ENCODE measurements at places on chromosomes 1 and 21. TPM values are rescaled to one million over a fixed set of nuclear protein-coding genes. Genes with fewer than 3 reads are reported as not detected.

- H3K4me1 ChIP-seq: peaks cover 5% of the 10 kb centered on the region
- H3K27ac ChIP-seq: no peak overlapping the region
- H3K27me3 ChIP-seq: no peaks in the 10 kb centered on the region
- DNase-seq: no peak
- H3K4me3 ChIP-seq: no peak overlapping the region
Observed at GRCh38 chr1:94886361-94886760, 40.5 kb downstream of the CNN3 start.

- H3K4me3 ChIP-seq: peak overlapping the region; percentile 97
- H3K4me1 ChIP-seq: no peaks in the 10 kb centered on the region
- no peaks in the 10 kb centered on the region for H3K36me3 ChIP-seq
- H3K27ac ChIP-seq: peak overlapping the region; percentile 94
- H3K27me3 ChIP-seq: no peaks in the 10 kb centered on the region
Observed at GRCh38 chr21:31659286-31659535, 282 bp upstream of the SOD1 start.

GRCh38 chr1:243286409-243287122 is 30.7 kb downstream of the SDCCAG8 start:
- 0 out of 2 replicates have a peak, but pooled peaks cover 7% of the 10 kb centered on the region for H3K4me1 ChIP-seq
- no peak for DNase-seq
- H3K4me3 ChIP-seq: no peak overlapping the region

The APOBEC4 gene
- not detected for total RNA-seq

The ZNF695 gene
- 25.2 TPM for total RNA-seq

- H3K27me3 ChIP-seq: no peaks in the 10 kb centered on the region
- H3K36me3 ChIP-seq: no peaks in the 10 kb centered on the region
- no peak overlapping the region for H3K27ac ChIP-seq
Observed at GRCh38 chr1:50538476-50538875, 115.2 kb upstream of the DMRTA2 start.

GRCh38 chr1:167231873-167232450 is 11.3 kb downstream of the POU2F1 start:
- no peak overlapping the region for H3K27ac ChIP-seq
- no peaks in the 10 kb centered on the region for H3K27me3 ChIP-seq
- no peak for DNase-seq
- no peaks in the 10 kb centered on the region for H3K36me3 ChIP-seq

DNA sequence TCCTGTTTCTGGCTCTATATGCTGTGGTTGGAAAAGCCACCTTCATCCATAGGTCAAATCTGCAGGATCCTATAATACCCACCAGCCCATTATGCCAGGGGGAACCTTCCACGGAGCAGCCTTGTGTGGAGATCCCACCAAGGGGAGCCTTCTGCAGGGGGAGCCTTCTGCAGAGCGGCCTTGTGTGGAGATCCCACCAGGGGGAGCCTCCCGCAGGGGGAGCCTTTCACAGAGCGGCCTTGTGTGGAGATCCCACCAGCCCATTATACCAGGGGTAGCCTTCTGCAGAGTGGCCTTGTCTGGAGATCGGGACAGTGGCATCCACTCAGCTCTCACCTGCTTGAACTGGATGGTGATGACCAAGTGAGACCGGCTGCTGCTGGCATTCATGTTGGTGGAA is 85.3 kb downstream of the SCCPDH start:
- peaks cover 3% of the 10 kb centered on the region for H3K4me1 ChIP-seq
- H3K4me3 ChIP-seq: no peak overlapping the region
- no peak overlapping the region for H3K27ac ChIP-seq
- no peaks in the 10 kb centered on the region for H3K36me3 ChIP-seq
- no peak for DNase-seq
- H3K27me3 ChIP-seq: no peaks in the 10 kb centered on the region

The B3GALT2 gene
- total RNA-seq: not detected

GRCh38 chr1:159088546-159089183 is 12.1 kb upstream of the AIM2 start:
- no peaks in the 10 kb centered on the region for H3K36me3 ChIP-seq
- H3K4me1 ChIP-seq: no peaks in the 10 kb centered on the region
- H3K4me3 ChIP-seq: no peak overlapping the region
- H3K27ac ChIP-seq: no peak overlapping the region

GRCh38 chr1:109466125-109466451 is 258 bp upstream of the SYPL2 start:
- H3K27ac ChIP-seq: no peak overlapping the region
- H3K27me3 ChIP-seq: no peaks in the 10 kb centered on the region
- H3K36me3 ChIP-seq: no peaks in the 10 kb centered on the region
- H3K4me3 ChIP-seq: peak overlapping the region; percentile 47

- H3K27ac ChIP-seq: no peak within 1 kb of the TSS
- DNase-seq: no peak
- no peaks in the 10 kb centered on the region for H3K27me3 ChIP-seq
- no peaks in the 10 kb centered on the region for H3K36me3 ChIP-seq
Observed at GRCh38 chr1:151156515-151156819, at the start of gene TNFAIP8L2. Gene TNFAIP8L2 (plus strand): TSS chr1:151156649. CDS start chr1:151158698, 2,049 bp downstream.

The CYP4A11 gene
- not detected for total RNA-seq

The HNRNPR gene
- total RNA-seq: 183 TPM

GRCh38 chr1:76949503-76949902 is 82.2 kb downstream of the ST6GALNAC5 start:
- H3K4me1 ChIP-seq: no peaks in the 10 kb centered on the region
- H3K27ac ChIP-seq: no peak overlapping the region
- H3K36me3 ChIP-seq: no peaks in the 10 kb centered on the region
- H3K27me3 ChIP-seq: no peaks in the 10 kb centered on the region
- DNase-seq: no peak

- H3K4me1 ChIP-seq: peaks cover 42% of the 10 kb centered on the region
- H3K27ac ChIP-seq: no peak overlapping the region
- H3K4me3 ChIP-seq: no peak overlapping the region
Observed at GRCh38 chr1:8560035-8560434, 242.1 kb downstream of the SLC45A1 start.

- DNase-seq: no peak
- no peak overlapping the region for H3K4me3 ChIP-seq
- H3K27me3 ChIP-seq: no peaks in the 10 kb centered on the region
Observed at GRCh38 chr1:162908780-162909179, 47.8 kb upstream of the CCDC190 start.

DNA sequence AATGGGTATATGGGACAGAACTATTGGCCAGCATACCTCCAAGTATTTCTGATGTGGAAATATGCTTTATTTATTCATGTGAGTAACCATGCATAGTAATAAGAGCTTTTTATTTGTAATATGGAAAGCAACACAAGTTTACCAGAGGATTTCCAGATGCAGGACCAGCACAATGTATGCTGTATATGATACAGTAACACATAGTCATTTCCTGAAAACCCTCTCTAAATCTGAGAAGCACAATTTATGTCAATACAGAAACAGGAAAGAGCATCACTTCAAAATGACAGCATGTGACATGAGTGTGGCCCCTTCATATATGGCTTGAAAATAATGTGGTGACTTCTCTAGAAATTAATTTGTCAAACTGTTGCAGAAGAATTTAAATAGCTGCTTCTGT is 1134.7 kb upstream of the ADGRL2 start:
- no peak for DNase-seq
- no peak overlapping the region for H3K4me3 ChIP-seq
- H3K4me1 ChIP-seq: no peaks in the 10 kb centered on the region
- no peaks in the 10 kb centered on the region for H3K27me3 ChIP-seq
- H3K27ac ChIP-seq: no peak overlapping the region

DNA sequence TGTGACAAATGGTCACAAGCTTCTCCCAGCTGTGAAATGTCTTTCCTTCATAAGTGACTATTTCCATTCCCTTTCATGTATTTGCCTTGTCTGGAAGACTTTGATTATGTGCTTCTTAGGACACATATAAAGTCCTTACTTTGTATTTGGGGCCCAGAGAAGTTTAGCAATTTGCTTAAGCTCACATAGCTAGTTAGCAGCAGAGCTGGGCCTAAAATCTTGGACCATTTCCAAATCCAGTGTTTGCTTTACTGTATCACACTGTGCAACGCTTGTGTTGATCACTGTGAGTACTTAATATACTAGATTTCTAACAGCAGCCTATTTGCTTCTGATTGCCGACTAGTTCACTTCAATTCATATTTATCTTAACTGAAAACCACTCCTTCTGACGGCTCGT is 2.2 kb upstream of the KCNA3 start:
- no peaks in the 10 kb centered on the region for H3K27me3 ChIP-seq
- no peak overlapping the region for H3K27ac ChIP-seq
- DNase-seq: no peak
- H3K4me1 ChIP-seq: no peaks in the 10 kb centered on the region
- H3K4me3 ChIP-seq: no peak overlapping the region
- no peaks in the 10 kb centered on the region for H3K36me3 ChIP-seq

GRCh38 chr21:15255261-15255660 is 190.5 kb upstream of the NRIP1 start:
- no peaks in the 10 kb centered on the region for H3K36me3 ChIP-seq
- H3K4me1 ChIP-seq: no peaks in the 10 kb centered on the region
- H3K27me3 ChIP-seq: no peaks in the 10 kb centered on the region
- H3K27ac ChIP-seq: no peak overlapping the region
- no peak for DNase-seq
